NCI-H1417 treated with DMSO at 0.1 percent for 48 hours (cell line): ENCODE measurements at places on chromosomes 6 and 20.

- DNase-seq, result no peak
These were observed 579.6 kb upstream of the MAP3K7 start for GRCh38 chr6:91166271-91167046.

- no peak for DNase-seq
These were observed 471.2 kb downstream of the PKHD1 start for GRCh38 chr6:51616243-51616642.

DNA sequence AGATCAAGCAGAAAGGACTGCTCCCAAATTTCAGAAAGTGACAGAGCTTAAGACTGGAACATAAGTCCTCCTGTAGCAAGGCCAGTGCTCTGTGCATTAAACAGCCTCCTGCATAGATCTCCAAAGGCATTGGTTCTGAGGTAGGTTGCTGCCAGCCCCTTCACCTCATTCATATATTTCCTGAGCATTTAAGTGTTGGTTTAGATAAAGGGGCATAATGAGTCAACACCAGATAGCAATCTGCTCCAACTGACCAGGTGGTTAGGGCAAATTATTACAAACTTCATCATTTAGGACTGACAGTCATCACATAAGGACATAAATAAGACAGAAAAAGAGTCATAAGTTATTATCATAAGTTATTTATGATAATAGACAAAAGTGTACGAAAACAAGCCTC lies 10.7 kb downstream of the PTPRK start:
- no peak for DNase-seq

DNA sequence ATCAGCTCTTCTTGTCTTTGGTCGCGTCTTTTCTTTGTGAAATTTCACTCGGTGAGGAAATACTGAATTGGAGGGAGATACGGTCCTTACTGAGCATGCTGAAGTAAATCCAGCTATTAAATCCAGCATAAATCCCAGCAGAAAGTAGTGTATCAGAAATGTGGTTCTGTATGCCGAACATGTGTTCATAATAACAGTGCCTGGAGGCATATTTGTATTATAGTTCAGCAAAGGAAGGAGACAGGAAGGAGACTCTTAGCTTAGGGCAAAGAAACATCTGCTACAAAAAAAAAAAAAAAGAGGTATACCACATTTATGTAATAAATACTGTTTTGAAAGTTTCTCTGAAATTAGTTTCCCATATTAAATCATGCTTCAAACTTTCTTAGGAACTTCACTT lies 211.8 kb downstream of the PLCB4 start:
- DNase-seq, result no peak

DNA sequence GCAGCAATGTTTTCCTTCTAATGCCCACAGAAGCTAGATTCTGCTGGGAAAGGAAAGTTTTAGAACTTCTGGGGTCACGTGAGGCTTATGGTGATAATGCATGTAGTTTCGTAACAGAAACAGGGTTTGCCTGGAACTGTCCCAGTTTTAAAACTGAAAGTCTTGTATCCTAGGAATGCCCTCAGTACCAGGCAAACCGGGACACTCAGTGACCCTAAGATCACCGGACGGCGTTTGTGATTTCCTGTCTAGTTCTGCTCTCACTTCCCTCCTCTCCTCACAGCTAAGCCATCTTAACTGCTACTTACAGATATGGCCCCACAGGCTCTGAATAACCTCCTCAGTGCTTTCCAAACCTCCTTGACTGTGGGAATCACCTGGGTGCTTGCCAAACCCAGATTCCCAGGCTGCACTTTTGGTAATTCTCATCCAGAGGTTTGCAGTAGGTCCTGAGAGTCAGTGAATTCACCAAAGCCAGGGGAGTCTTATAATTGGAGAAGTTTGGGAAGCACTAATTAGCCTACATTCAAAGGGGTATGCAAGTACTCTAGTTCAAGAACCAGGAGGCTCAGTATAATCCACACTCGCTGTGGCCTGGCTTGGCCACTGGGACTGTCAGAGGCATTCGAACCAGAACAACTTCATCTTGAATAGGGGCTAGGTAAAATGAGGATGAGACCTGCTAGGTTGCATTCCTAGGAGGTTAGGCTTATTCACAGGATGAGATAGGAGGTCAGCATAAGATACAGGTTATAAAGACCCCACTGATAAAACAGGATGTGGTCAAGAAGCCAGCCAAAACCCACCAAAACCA lies 231.6 kb upstream of the MYLIP start:
- no peak for DNase-seq

DNA sequence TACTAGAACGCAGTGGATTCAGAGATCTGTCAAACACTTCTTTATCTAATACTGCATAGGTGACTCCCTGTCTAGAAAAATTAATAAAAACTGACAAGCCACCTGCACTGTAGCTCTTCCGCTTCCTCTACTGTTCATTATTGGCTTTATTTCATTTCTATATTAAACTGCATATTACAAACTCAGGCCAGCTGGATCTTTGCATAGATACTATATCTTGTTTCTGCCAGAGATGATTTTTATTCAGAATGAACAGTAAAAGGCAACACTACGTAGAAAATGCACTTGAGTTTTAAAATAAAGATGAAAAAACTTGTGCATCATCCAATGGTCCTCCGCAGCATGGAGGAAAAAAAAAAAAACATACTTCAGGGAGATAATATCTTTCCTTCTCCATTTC lies 508.3 kb downstream of the PRKN start:
- DNase-seq, result no peak
